Stimulated activated CD4-positive, alpha-beta T cell treated with anti-CD3 and anti-CD28 coated beads, Interleukin-1b, Interleukin-23, amount 100 ng/mL, for 24 hours (primary cell): ENCODE measurements at places on chromosomes 16 and 17.
A peak's percentile ranks its signal among the peaks of the same experiment; 100 is the strongest.

DNA sequence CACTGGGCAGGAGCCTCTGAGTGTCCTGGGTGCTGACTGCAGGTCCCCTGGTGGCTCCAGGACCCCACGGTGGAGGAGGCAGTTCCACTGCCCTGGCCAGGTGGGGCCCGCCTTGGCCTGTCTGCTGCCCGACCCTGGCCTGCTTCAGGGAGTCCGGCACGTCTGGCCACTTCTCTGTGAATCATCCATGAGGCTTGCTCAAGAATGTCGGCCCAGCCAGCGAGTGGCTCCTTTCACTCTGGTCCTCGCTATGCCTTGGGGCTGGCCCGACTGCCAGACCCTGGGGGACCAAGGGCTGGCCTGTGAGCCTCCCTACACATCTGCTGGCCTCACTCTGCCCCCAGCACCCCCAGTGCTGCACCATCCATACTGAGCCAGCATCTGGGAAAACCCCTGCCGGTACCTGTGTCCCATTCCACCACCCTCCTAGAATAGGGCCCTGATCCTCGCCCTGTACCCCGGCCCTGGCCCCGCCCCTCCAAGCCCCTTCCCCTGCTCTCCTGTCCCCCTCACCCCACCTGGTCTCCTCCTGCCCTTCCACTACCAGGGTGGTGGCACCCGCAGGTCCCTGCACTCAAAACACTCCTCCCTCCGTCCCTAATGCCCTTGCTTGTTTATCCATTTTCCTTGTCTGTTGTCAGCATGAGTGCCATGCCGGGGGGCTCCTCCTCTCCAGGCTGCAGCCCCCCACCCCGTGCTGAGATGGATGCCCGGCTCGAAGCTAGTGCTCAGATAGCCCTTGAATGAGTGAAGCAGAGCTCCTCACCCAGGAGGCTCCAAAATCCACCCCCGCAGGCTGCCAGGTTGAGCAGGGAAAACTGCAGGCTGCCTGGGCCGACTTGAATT is 35.5 kb downstream of the ADCY7 start:
- no peak for DNase-seq

- no peak for DNase-seq
These were observed 192.9 kb downstream of the MAF start for GRCh38 chr16:79407461-79408135.

GRCh38 chr17:31672161-31672819 is 186.8 kb downstream of the COPRS start:
- DNase-seq = no peak

- DNase-seq = no peak
These were observed 7.4 kb upstream of the PGS1 start for GRCh38 chr17:78371056-78371455.

DNA sequence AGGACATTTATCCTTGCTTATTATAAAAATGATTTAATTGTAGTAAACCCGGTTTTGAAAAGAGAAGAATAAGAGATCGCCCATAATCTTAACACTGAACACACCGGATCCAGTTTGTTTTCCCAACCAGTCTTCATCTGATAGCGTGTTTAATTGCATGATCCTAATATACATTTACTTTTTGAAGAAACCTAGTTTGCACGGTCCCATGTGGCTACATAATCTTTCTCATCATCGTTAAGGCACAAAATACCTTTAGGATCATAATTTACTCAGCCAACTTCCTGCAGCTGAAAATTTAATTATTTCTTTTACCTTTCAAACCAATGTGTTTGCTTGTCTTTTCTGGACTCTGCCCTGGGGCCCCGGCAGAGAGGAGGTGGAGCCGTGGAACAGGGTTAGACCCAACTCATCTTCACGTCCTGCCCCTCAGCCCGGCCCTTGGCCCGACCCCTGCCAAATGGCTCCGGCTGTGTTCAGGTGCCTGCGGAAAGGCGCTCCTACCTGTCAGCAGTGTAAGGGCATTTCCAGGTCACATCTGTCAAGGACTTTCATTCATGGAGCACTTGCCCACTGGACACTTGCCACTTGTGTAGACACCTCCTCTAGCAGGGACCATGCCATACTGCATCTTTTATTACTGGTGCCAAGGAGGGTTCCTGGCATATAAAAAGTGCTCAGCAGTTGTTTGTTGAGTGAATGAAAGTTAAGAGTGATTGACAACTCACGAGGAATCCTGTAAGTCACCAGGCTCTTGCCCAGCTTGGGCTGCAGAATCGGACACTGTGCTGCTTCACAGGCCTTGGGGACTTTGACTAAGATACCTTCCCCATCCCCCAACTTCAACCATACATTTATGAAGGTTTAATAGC is 28.6 kb downstream of the SMARCE1 start:
- no peak for DNase-seq

DNA sequence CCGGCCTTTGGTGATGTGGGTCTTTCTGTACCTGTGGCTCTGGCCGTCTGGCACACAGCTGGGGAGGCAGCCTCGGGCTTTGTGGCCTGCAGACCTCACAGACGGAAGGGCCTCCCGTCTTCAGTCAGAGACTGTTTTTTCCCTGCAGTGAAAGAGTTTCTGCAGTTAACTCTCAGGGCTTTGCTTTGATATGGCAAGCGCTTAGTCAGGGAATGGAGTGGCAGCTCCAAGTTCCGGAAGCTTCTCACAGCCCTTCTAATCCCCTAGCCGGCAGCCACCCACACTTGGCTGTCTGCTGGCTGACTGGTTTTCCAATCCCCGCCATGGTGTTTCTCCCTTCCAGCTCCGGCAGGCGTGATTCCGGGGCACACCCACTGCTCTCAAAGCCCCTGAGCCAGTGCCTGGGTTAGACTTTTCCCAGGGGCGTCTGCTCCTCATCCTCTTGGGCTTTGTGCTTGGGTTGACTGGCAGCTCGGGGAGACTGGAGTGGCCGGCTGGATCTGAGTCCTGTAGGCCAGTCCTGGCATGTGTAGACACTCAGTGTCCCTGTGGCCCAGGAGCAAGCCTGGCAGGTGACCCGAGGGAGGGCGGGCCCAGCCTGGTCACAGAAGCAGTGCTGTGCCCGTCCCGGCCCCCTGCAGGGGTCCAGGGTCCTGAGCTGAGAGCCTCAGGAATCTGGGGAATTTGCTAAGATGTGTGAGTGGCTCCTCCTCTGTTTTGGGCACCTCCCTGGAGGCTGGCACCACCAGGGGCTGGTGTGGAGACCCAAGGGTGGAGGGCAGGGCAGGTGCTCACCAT is 29.9 kb downstream of the BAIAP2 start:
- no peak for DNase-seq

DNA sequence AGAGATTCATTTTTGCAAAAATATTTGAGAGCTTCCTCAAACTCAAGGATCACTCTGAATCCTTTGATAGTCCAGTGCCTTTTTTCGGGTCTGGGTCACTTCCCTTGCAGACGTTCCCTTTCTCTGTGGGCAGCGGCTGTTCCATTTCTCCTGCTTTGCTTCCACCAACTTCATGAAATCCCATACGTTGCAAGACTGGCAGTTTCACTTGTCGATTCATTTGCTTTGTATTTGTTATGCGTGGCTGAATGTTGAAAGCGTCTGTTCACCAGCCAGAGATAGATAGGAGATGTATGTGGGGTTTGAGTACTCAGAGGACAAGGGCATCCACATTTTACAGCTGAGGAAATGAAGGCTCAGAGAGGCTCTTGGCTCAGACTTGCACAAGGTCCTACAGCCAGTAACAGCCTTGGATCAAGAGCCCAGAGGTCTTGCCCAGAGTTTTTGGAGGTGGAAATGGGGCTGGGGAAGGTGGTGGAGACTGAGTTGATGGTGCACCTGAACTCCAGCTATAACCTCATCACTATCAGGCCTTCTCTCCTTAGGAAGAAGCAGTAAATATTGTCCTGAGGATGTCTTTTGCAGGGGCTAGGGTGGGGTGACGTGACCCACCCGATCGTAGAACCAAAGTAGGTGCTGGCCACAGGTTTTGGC is 1.3 kb upstream of the CCDC102A start:
- DNase-seq = no peak

DNA sequence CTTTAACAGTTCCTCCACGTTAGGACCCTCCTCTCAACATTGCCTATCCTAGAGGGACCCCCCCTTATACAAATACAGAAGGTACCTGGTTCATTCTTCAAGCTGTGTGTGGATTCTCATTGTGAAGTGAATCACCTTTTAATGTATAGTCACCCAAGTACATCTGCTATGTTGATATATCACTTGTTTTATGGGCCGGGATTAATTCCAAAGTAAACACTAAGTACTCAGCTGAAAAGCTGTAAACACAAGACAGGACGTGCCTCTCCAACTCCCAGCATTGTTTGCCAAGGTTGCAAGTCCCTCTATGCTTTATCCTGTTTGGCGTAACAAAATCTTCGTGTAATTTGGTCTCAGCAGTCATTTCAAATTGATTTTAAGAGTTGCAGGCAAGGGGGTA is 123.6 kb downstream of the RBFOX1 start:
- DNase-seq = no peak

DNA sequence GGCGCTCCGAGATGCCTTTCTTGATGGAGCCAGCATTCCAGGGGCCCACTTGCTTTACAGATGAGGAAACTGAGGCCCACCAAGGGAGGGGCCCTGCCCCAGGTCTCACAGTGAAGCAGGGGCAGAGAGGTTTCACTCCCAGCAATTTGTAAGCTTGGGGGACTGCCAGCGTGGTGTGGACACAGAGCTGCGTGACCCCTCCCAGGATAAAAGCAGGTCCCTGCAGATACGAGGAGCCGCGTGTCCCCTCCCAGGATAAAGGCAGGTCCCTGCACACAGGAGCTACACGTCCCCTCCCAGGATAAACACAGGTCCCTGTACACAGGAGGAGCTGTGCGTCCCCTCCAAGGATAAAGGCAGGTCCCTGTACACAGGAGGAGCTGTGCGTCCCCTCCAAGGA is 11.7 kb downstream of the JPH3 start:
- DNase-seq = no peak

DNA sequence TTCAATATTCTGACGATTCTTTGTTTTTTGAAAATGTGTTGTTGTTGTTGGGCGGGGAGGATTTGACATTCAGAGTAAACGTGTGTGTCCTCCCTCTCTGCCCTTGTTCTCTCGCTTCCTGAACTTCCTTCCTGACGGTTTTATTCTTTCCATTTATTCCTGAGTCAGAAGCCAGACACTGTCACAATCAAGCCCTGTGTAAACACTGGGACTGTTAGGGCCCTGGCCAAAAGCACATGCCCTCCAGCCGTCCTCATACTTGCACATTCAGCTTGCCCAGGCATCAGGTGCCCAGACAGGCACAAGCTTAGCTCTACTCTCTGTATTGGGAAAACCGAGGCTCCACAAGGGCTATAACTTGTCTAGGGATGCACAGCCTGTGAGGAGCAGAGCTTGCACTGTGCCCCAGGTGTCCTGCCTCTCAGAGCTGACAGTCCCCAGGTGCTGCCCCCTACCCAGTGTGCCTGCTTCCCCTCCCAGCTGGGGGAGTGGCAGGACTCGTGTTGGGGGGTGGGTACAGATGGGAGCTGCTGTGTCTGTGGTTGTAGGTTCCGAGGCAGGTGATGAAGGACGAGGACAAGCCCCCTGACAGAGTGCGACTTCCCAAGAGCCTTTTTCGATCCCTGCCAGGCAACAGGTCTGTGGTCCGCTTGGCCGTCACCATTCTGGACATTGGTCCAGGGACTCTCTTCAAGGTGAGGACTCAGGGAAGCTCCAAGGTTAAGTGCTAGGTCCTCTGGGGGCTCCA is 9.7 kb downstream of the ADGRG3 start:
- no peak for DNase-seq

DNA sequence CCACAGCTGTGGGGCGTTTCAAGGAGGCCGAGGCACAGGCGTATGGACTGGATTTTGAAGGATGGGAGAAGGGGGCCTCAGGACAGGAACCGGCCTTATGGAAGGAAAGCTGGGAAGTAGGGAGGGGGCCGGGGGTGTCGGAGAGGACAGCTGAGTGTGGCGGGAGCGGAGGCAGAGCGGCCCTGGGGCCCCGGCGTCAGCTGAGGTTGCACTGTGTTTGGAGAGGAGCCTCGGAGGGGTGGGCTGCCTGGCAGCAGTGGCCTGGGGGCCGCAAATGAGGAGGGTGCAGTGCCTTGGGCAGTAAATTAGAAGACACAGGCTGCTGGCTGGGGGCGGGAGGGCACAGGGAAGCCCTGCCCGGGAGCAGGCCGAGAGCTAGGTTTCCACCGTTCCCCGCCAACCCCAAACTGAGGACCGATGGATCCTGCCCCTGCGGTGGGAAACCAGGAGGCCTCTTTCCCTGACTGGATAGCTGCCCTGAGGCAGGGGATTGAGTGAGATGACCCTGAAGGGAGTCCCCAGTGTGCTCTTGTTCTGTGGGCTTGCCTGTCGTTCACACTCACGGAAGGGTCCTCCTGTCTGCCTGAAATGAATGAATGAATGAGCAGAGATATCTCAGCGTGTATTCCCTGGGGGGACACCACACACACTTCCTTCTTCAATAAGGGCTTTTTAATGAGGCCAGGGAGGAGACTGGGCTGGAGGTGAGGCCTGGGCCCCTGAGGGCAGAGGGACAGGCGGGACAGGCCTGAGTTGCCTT is 18.4 kb downstream of the FOXJ1 start:
- no peak for DNase-seq

DNA sequence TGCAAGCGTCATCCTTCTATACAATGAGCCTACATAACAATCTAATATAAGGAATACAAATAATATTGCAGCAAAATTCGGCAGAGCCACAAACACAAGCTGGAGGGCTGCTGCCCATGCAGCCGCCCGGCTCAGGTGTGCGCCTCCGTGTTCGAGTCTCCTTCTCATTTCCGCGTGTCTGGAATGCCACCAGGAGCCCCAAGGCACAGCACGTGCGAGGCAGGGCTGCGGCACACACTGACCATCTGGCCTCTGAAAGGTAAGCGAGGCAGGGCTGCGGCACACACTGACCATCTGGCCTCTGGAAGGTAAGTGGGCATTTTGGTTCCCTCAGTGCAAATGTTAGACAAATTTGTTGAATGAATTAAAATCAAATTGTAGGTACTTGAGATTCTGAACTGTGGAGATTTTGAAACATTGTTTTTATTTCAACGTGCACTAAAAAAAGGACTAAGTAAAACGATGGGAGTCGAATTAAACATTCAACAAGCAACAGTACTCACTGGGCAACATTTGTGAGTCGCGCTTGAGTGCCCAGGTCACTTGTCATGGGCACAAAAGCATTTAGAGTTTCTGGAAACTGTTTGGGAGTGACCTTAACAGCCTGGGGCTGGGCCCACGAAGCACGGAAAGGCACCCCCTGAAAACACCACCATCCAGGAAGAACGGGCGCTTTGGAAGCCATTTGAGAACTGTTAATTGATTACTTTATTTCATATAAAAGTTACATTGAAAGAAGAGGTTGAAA is 37.4 kb downstream of the ZDHHC7 start:
- no peak for DNase-seq

DNA sequence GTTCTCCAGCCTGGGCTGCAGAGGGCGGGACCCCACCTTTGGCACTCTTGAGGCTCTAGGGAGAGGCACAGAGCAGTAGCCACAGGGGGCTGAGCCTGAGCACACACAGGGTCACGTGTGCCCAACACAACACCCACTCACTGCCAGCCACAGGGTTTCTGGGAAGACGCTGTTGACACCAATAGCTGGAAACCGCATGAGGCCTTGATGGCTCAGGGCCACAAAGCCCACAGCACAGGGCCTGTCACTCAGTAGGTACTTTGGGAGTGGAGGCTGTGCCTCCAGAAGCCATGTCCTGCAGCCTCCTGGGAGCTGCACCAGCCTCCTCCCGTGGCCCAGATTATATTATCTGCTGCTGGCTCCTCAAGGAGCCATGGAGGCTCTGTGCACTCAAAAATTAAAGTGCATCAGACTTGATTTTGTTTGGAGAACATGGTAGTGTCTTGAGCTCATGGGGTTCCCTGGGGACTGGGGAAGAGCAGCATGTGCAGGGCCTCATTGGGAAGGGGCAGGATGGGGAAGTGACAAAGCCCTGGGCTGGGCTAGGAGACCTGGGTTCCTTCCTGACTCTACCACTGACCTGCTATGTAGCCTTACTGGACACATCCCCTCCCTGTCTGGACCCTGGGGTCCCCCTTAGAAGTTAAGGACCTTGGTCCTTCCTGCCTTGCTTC is 12.5 kb upstream of the SREBF1 start:
- DNase-seq = peak; percentile 55

- DNase-seq = no peak
These were observed 23.8 kb downstream of the OSBPL7 start for GRCh38 chr17:47797797-47798196.
